ENCODE measurements at places on chromosomes 7 and 10.

GRCh38 chr7:143388491-143389101 is 7.5 kb downstream of the ZYX start:
- DNase-seq: no peak

DNA sequence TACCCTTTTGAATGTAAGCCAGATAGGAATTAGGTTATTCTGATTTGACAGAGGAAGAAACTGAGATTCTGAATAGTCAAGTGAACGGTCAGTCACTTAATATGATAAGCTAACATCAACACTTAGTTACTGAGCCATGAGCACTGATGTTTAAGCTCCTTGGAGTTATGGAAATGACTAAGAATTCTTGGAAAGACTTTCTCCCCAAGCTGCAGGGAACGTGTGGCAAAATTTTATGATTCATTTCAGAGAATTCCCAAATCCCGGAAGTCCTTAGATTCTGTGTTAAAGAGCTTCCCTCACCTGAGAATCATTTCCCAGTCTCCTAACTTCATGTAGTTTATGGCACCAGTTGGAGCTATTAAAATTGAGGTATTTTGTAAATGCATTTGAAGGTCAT is 330.9 kb downstream of the XPNPEP1 start:
- DNase-seq: no peak

DNA sequence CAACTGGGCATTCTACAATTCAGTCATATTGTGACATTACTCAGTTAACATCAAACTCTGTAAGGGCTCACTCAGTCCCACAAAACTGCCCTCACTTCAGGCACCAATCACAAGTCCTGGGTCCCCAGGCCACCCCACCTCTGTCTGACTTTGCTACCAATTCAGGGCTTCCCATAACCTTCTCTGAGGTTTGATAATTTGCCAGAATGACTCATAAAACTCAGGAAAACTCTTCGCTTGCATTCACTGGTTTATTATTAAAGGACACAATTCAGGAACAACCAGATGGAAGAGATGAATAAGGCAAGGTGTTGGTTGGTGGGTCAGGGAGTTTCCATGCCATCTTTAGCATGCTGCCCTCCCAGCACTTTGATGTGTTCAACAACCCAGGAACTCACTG is 41.3 kb downstream of the AVL9 start:
- no peak for DNase-seq

- no peak for DNase-seq
Observed at GRCh38 chr7:1688542-1688941, 18.5 kb downstream of the ELFN1 start.

GRCh38 chr7:75579899-75580298 is 87.8 kb downstream of the SPDYE5 start:
- no peak for DNase-seq

GRCh38 chr7:80279760-80280159 is 145.1 kb downstream of the GNAI1 start:
- no peak for DNase-seq

GRCh38 chr10:87974769-87975168 is 111.3 kb downstream of the PTEN start:
- DNase-seq: no peak

DNA sequence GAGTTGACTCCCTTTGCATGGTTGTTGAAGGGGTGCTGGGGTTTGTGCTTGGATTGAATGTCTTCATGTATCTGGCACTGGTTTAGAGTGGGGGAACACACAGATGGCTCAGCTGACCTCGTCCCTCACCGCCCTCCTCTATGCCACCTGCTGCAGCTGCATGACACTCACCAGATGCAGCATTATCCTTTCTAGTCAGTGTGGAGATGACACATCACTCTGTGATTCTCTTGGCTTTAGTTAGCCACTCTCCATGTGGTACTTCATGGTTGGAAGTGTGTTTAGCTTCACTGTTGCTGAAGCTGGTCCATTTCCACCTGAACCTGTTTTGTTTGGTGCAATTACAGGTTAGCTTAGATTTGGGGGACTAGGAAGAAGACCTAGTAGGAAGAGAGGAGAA is 56.3 kb upstream of the BMPER start:
- no peak for DNase-seq

- no peak for DNase-seq
Observed at GRCh38 chr7:53062796-53063195, 27.4 kb downstream of the POM121L12 start.

DNA sequence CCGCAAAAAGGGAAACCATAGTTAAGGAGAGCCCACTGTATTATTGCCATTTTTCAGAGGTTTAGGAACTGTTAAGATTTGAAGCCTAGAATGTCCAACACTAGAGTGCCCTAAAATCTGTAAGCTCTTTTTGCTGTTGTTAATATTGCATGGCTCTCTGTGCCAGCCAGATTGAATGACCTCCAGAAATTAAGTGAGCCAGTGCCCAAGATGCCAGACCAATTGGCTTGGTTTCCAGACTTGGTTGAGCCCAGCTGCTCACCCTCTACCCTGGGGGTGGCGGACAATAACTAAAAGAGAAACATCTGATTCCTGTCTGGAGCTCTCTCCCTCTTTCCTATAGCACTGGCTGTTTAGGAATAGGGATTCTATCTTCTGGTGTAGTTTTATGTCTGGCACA is 340.1 kb downstream of the PHF14 start:
- DNase-seq: no peak

GRCh38 chr10:103445767-103446567 is 6.2 kb downstream of the CALHM2 start:
- DNase-seq: no peak

GRCh38 chr7:111998326-111998725 is 207.9 kb downstream of the DOCK4 start:
- DNase-seq: no peak

GRCh38 chr7:104231054-104232046 is 23.5 kb upstream of the ORC5 start:
- DNase-seq: peak; percentile 19

- DNase-seq: no peak
Observed at GRCh38 chr10:110244550-110244949, 37.1 kb downstream of the MXI1 start.

- no peak for DNase-seq
Observed at GRCh38 chr7:71454981-71455380, 323.0 kb downstream of the GALNT17 start.

DNA sequence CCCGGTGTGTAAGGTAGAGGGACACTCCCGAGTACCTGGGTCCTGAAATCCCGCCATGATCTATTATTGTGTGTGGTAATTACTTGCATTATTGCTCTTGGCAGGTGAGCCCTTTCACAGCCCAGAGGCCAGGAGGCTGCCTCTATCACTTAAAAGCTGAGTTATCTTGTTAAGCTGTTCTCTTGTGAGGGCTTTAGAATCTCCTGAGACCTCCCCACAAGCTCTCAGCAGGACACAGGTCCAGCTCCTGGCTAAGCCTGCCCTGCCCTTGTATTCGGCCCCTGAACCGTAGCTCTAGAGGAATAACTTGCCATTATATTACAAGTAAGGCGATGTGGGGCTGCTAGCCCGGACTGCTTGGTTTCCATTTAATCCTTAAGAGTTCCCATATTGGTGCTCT is 13.9 kb downstream of the SND1 start:
- DNase-seq: no peak

- no peak for DNase-seq
Observed at GRCh38 chr10:114953047-114953446, 15.1 kb downstream of the TRUB1 start.

GRCh38 chr7:77308792-77309191 is 107.4 kb downstream of the GSAP start:
- DNase-seq: no peak

GRCh38 chr10:75803816-75804552 is 372.6 kb downstream of the LRMDA start:
- no peak for DNase-seq

DNA sequence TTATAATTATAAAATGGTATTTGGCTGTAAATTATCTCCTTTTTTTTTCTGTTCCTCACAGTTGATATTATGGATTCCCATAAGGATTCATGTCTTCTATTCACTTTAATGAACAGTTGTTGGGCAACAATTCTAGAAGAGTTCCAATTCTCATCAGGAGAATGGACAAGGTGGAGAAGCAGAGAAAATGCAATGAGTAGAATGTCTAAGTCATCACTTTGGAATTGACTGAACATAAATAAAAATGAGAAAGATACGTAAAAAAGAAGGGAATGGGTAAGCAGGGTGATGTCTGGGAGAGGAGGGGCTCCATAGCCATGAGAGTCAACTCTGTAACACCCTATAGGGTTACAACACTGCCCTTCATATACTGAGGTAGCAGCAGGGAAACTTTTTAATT is 1.8 kb upstream of the CAV2 start:
- no peak for DNase-seq

GRCh38 chr10:105605104-105605503 is 964.0 kb downstream of the SORCS3 start:
- no peak for DNase-seq

- no peak for DNase-seq
Observed at GRCh38 chr10:20535897-20536881, 360.9 kb downstream of the NEBL start.

- DNase-seq: no peak
Observed at GRCh38 chr7:1696671-1697498, 26.8 kb downstream of the ELFN1 start.

- DNase-seq: no peak
Observed at GRCh38 chr7:18278316-18278715, 217.2 kb upstream of the HDAC9 start.

DNA sequence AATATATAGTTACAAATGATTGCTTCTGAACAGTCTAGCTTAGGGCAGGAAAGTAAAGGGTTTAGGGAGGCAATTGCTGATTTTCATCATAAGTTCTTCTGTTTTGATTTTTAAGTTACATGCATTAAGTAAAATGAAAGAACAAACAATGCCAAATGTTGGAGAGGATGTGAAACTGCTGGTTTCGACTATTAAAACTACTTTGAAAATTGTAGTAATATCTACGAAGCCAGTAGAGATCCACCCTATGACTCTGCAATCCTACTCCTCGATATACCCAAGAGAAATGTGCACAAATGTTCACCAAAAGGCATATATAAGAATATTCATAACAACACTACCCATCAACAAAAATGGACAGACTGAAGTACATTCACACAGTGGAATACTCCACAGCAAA is 24.3 kb downstream of the PDZD8 start:
- no peak for DNase-seq

GRCh38 chr10:72935361-72935760 is 19.2 kb downstream of the PLA2G12B start:
- DNase-seq: no peak

DNA sequence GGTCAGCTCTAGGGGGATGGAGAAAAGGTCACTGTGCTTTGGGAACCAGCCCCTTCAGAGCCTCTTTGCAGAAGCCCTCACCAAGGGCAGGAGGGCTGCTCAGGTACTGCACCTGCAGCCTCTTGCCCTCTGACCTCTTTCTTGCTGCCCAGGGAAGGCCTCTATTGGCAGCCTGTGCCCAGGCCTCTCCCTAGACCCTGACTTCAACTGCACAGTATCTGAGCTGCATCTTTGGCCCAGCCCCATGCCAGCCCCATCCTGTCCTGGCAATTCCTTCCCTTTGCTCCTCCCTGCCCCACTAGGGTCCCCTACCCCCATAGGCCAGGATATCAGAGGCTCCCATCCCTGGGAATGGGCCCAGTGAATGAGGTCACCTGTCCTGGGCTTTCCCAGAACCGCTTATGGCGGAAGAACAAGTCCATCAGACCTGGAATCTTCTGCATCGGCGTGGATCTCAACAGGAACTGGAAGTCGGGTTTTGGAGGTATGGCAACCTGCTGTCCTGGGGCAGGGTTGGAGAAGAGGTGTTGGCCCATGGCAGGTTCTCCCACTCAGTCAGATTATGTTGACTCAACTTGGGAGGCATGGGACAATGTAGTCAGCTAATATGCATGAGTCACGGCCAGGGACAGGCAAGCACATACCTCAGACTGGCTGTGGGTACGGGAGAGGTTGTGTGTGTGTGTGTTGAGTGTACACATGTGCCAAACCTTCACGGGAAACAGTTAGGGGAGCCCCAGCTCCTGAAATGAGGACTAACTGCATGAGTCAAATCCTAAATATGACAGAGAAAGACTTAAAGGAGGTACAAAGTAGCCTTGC is 17.1 kb upstream of the CPA1 start:
- no peak for DNase-seq

DNA sequence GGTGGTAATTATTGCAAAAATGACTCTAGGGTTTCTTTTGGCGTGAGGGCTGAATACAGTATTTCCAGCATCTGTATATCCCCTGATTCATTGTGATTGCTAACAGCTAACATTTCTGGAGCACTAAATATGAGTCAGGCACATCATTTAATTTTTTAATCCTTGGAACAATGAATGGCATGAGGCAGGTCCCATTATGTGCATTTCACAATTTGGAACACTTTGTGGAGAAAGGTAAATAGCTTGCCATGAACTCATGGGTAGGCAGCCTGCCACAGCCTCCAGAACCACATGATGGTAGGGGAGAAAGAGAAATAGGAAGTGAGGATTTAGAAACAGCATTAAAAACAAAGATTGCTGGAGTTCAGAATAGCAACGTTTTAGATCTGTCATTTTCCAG is 1.7 kb downstream of the NPTX2 start:
- DNase-seq: no peak

DNA sequence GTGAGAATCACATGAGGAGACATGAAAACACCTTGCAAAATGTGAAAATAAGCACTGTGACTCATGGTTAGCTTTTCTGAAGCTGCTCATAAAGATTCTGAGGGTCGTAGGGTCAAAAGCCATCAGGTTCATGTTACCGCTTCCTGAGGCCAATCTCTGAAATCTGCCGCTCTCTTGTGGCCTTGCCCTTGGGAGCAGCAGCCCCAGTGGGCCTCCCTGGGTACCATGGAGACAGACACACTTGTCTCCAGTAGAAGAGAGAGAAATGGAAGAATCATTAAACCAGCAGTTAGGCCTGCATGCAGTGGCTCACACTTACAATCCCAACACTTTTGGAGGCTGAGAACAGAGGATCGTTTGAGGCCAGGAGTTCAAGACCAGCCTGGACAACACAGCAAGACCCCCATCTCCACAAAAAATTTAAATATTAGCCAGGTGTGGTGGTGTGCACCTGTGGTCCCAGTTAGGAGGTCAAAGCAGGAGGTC is 42.8 kb downstream of the NIPSNAP2 start:
- DNase-seq: no peak

GRCh38 chr10:29344073-29344820 is 55.4 kb downstream of the LYZL1 start:
- DNase-seq: no peak

DNA sequence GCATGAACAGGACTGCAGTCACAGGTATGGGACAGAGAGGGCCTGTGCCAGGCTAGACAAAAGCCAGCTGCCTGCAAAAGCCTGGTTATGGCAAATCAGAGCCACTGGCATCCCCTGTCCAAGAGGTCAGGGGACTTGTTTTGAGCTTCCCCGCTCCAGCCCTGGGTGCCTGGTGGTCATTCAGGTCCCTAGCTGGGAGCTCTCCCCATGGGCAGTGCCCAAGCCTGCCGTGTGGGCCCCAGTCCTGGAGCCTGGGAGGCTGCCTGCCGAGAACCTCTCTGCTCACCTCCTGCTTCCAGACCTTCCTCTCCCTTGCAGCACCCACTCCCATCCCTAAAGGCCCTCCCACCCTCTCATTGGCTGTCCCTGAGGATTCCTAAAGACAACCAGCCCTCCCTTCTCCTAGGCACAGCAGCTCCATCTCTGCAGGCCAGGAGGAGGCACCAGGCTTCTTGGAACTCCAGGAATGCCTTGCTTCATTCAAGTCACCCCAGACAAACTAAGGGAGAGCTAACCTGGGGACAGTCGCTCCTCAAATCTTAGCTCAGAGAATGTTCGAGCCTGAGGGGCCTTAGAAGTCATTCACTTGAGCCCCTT is 150.6 kb downstream of the C10orf105 start:
- no peak for DNase-seq

GRCh38 chr7:32495298-32496051 is at the start of gene AVL9:
Gene AVL9 (plus strand): TSS chr7:32495489. CDS start chr7:32495710, 221 bp downstream.
- peak; percentile 98 for DNase-seq

GRCh38 chr10:122237331-122237990 is 33.6 kb upstream of the BTBD16 start:
- DNase-seq: no peak
